Jurkat, Clone E6-1 (cell line): ENCODE measurements at places on chromosomes 6 and 20.

GRCh38 chr6:119192200-119192599 lies 113.7 kb upstream of the FAM184A start:
- no peak for DNase-seq

- DNase-seq: no peak
These were observed 356.8 kb upstream of the ARID1B start for GRCh38 chr6:156420172-156420993.

DNA sequence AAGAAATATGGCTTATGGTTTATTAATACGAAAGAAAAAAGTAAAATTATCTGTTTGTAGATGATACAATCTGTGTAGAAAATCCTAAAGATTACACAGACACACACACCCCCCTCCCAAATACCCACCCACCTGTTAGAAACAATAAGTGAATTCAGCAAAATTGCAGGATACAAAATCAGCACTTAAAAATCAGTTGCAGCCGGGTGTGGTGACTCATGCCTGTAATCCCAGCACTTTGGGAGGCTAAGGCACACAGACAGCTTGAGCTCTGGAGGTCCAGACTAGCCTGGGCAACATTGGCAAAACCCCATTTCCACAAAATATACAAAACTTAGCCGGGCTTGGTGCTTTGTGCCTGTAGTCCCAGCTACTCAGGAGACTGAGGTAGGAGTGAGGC lies 42.3 kb downstream of the NINL start:
- DNase-seq: no peak

DNA sequence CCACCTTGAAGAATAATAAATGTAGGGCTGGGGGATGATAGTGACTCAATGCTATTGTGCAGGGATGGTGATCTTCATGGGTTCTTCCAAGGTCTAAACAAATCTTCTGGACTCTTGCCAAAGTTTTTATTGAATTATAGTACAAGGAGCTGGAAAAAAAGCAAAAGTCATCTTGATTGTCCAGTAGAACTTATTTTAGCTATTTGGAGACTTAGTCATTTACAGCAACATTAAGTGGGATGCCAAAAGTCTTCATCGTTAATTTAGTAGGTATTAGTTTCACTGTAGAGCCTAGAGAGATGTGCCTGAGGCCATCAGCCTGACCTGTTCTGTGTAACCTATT lies 212.9 kb upstream of the TBX18 start:
- DNase-seq: no peak

GRCh38 chr6:36132246-36132895 lies 2.1 kb downstream of the MAPK13 start:
- no peak for DNase-seq

GRCh38 chr20:45372646-45373352 lies 5.3 kb downstream of the TP53TG5 start:
- no peak for DNase-seq

GRCh38 chr6:130377371-130377770 lies 11.6 kb downstream of the TMEM200A start:
- no peak for DNase-seq

- peak; percentile 32 for DNase-seq
These were observed 86.3 kb upstream of the PROKR2 start for GRCh38 chr20:5402903-5403531.

- DNase-seq: no peak
These were observed 261.1 kb downstream of the QKI start for GRCh38 chr6:163675611-163676010.

- no peak for DNase-seq
These were observed 429.0 kb downstream of the UTRN start for GRCh38 chr6:144714021-144714712.

DNA sequence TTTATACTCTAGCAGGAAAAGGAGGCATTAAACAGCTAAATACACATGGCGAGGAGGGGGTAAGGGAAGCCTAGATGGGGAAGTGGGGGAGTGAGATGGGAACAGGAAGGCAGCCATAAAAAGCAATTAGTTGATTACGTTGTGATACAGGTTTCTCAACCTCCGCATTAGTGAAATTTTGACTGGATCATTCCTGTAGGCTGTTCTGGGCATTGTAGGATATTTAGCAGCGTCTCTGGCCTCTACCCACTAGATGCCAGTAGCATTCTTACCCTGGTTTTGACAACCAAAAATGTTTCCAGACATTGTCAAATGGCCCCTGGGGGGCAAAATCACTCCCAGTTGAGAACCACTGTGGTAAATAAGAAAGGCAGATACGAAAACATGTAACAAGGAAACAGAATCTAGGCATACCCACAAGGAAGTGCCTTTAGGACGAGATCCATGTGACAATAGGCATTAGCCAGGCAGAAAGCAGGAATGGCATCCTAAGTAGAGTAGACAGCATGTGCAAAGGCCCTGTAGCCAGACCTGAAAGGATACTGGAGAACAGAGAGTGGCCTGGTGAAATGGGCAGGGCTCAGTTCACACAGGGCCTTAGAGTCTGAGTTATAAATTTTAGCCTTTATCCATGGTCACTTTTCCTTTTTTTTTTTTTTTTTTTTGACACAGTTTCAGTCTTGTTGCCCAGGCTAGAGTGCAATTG lies 25.8 kb upstream of the PTPN1 start:
- DNase-seq: no peak

DNA sequence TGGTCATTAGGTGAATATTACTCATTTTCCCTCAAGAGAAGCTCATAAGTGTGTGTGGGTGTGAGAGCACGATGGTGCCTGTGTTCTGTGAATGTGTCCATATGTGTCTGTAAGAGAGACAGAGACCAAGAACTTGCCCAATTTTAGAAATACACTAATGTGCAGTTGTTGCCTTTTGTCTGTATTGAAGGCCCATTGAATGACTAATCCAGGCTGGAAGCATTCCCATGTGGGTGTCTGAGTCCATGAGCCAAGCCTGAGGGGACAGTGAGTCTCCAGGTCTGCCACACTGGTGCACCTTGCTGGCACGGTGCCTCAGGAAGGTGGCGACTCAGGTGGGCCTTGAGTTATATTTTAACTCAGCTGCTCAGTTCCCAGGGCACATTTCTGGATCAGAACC lies 25.5 kb upstream of the ASXL1 start:
- no peak for DNase-seq

GRCh38 chr6:34237316-34237721 lies 646 bp downstream of the HMGA1 start:
- DNase-seq: no peak

GRCh38 chr20:35831029-35831428 lies 59.2 kb downstream of the PHF20 start:
- no peak for DNase-seq

GRCh38 chr20:325889-326644 lies 715 bp downstream of the SOX12 start:
- DNase-seq: peak; percentile 40

DNA sequence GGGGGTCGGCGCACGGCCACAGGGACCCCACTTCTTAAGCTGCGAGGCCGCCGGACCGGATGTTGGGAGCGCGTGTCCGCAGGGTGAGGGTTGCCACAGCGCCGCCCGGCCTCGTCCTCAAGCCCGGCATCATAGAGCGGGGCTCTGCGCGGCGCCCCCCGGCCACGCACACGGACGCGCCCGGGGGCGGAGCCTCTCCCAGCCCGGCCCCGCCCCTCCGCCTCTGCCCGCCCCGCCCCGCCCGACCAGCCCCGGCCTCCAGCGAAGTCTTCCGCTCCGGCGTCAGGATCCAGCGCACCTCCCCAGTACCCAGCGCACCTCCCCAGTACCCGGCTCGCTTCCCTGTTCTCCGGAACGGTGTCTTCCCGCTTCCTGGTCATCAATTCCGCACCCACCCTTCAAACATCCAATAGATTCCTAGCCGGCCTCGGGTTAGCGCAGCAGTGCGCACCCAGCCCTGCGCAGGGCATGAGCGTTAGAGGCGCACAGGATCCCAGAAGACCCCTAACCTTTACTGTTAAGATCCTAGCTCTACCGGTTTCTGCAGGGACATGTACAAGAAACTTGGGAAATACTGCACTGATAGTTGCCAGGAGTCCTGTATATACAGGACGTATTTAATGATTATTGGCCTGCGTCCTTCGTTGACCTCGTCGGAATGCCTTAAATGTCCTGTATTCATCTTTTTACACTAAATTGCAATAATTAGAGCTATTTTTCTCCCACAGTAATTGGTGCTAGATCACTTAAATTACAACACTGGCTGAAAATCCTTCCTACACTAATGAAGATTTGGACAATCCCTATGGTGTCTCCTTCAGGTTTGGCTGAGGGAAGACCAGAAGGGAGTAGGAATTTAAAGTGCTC lies 535 bp upstream of the DNAAF9 start:
- DNase-seq: peak; percentile 31

DNA sequence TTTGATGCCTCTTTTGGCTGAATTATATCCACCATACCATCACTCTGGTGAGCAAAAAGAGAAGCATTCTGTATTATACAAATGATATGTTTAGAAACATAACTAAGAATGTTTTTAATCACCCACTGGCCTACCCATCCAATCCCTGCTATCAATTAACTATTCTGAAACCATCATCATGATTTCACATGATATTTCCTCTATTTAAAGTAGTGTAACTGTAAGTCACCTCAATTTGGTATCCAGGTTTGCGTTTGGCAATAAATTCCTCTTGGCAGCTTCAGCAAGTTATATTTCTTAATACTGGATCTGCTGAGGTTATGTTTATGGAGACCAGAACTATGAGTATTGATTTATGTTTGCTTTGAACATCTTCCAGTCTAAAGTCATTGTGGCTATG lies 332.1 kb downstream of the UTRN start:
- no peak for DNase-seq

GRCh38 chr6:14109411-14109826 lies 8.2 kb upstream of the CD83 start:
- DNase-seq: no peak
